ENCODE measurements at places on chromosomes 2 and 18.

GRCh38 chr2:29767606-29768335 lies 153.6 kb downstream of the ALK start:
- no peak for DNase-seq

DNA sequence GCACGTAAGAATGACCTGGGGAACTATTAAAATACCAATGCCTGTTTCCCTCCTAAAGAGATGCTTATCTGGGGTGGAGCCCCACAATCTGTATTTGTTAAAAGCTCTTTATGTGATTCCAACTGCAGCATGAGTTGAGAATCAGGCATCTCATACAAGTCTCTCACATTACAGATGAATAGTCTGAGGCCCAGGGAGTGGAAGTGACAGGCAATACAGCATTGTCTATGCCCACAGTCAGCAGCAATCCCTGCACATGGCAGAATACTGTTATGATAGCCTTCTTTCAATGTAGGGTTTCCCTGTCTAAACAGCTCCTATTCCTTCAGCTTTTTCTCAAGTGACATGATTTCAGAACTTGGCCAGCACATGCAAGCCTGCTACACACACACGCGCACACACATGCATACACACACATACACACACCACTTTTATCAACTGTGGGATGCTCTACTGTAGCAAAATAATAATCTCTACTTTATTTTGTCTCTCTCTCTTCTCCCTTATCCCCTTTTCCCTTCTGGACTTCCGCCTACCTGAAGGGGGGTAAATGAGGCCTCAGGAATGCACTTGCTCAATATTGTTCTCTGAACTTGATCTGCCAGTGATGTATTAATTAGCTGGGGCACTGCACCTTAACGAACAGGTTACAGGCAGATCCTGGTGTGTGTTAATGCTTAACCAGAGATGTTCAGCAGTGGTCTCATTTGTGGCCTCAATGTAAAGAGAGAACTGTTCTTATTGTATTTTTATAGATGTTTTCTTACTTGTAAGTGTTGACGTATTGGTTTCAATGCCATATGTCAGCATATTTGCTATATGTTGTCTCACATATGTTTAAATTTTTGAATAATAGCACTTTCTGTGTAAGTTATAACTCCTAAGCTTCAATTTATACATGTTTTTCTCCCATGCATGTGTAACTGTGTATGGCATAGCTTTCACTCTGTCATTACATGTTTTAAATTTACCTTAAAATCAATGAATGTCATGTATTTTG lies 116.0 kb downstream of the SETBP1 start:
- no peak for DNase-seq

- DNase-seq = no peak
Measured at GRCh38 chr2:69213782-69214181, 173.2 kb downstream of the GFPT1 start.

- no peak for DNase-seq
Measured at GRCh38 chr2:29060441-29060840, 13.9 kb downstream of the PCARE start.

DNA sequence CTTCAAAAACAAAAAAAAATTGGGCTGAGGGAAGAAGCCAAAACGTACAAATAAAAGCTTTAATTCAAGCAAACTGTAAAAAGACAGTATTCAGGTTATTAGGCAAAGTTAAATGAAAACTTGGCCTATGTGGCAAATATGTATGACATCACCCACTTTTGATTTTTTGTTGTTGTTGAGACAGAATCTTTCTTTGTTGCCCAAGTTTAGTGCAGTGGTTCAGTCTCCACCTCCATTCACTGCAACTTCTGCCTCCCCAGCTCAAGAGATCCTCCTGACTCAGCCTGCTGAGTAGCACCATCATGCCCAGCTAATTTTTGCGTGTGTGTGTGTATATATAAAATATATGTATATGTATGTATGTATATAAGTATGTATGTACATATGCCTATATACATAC lies 440.4 kb upstream of the NRXN1 start:
- DNase-seq = no peak

- no peak for DNase-seq
Measured at GRCh38 chr2:189018631-189019030, 44.5 kb downstream of the COL3A1 start.

- no peak for DNase-seq
Measured at GRCh38 chr2:204507636-204508035, 37.6 kb upstream of the PARD3B start.

DNA sequence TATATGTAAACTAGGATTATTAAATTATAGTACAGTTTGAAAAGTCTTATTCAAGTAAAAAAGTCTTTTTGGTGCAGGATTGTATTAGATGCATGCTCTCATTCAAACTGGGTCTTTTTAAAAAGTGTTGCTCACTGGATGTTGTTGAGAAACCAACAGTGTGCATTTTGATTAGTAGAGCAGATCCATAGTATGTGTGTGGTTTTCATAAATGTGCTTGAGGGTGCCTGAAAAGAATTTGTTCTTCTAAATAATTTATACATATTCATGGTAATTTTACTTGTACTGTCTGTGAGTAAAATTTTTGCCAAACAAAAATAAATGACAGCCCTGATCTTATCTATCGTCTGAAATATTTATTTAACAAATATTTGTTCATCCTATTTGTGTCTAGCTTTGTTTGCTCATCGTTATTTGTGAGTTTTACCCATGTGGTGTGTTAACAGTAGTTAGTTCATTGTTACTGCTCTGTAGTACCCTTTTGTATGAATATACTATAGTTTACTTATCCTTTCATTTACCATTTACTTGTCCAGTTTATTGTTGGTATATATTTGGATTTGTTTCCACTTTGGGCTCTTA lies 50.4 kb downstream of the PTPN4 start:
- DNase-seq = no peak

DNA sequence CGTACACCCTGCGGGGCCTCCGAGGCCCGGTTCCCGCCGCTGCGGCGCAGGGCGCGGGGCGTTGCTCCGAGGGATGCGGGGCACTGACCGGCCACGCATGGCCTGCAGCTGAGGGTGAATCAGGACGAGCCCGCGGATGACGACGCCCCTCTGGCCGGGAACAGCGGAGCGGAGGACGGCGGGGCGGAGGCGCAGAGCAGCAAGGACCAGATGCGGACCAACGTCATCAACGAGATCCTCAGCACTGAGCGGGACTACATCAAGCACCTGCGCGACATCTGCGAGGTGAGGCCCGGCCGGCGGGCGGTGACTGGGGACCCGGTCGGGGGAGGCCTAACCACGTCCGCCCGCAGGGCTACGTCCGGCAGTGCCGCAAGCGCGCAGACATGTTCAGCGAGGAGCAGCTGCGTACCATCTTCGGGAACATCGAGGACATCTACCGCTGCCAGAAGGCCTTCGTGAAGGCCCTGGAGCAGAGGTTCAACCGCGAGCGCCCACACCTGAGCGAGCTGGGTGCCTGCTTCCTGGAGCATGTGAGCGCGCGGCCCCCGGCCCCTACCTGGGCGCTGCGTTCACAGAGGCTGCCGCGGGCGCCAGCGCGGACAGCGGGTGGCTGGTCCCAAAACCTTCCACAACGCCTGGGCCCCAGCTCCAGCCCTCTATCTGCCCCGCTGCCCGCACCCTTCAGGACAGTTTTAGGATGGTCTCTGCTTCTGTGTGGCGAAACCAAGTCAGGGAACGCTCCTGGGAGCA lies 53.2 kb downstream of the FAM168B start:
- no peak for DNase-seq

- DNase-seq = no peak
Measured at GRCh38 chr2:166417669-166418068, 41.9 kb upstream of the SCN9A start.

GRCh38 chr2:221635949-221636348 lies 63.8 kb upstream of the EPHA4 start:
- DNase-seq = no peak

- DNase-seq = no peak
Measured at GRCh38 chr18:6024745-6025248, 129.5 kb upstream of the TMEM200C start.

DNA sequence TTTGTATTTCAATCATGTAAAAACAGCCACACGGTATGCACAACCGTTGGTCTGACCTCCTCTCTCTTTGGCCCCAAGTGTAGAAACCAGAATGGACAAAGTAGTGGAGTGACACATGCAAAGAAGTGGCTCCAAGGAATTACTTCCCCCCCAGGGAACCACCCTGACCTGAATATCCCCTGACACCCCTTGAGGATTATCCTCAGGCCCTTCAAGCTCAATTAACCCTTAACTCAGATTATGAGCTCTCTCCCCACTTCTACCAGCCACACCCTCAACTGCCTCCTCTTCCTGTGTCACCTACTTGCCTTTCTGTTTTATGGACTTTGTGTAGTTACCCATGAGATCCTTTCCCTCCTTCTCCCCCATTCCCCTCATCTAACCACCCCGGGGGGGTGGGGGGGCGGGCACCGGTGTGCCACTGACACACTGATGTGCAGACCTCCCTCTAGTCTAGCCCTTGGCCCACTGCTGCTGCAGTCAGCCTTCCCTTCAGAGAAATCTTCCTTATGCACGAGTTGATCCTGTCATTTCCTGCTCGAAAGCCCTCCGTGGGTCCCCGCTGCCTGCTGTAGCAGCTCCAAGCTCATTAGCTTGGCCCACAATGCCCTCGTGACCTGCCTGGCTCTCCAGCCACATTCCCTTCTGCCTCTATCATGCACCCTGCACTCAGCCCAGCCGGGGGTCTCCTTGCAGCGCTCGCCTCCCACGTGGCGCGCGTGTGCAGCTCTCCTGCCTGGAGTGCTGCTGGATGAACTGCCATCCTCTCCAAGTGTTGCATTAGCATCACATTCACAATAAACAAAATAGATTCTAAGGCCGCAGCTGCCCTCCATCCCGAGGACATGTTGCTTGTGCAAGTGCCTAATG lies 40.1 kb upstream of the TMEM177 start:
- no peak for DNase-seq

- no peak for DNase-seq
Measured at GRCh38 chr2:42386682-42387081, 25.7 kb upstream of the COX7A2L start.

DNA sequence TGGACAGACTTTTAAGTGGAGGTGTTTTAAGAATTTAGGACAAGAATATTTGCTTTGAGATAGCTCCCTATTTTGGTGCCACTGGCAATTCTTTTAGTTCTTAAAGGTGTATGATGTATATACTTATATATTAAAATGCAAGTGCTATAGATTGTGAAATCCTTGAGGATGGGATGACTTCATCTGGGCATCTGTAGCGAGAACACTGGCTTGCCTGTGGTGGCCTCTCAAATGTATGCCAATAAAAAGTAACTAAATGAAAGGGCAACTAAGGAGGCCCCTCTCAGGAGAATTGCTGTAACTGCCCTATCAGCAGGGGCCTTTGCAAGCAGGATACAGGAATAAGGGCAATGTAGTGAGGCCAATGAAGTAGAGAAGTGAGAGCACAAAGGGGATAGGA lies 2.6 kb upstream of the THUMPD2 start:
- DNase-seq = no peak

GRCh38 chr2:24659862-24660261 lies 133.3 kb downstream of the PTRHD1 start:
- no peak for DNase-seq

GRCh38 chr2:201404699-201405280 lies 46.5 kb downstream of the TRAK2 start:
- DNase-seq = no peak

DNA sequence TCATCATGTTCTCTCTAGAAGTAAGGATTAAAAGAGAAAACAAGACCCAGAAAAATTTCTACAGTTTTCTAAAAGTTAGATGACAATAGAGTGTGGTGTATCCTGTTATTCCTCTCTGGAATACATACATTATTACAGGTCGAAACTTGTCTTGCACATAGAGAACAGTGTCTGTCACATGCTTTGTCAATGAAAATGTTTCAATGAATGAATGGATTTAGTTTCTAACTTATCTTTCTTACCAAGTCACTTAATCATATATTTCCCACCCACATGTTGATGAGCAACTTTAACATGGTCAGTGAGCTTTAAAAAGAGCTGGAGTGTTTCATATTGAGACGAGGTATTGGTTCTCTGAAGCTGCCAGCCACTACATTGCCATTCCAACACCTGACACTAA lies 4.3 kb downstream of the DSG4 start:
- DNase-seq = no peak

DNA sequence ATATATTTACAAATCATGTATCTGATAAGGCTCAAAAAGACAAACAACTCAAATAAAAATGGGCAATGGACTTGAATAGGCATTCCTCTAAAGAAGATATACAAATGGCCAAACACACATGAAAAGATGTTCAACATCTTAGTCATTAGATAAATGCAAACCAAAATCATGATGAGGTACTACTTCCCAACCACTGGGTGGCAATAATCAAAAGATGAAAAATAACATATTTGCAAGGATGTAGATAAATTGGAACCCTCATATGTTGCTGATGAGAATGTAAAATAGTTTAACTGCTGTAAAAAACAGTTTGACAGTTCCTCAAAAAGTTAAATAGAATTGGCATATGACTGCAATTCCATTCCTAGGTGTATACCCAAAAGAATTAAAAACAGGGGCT lies 132.3 kb downstream of the TTC32 start:
- no peak for DNase-seq

DNA sequence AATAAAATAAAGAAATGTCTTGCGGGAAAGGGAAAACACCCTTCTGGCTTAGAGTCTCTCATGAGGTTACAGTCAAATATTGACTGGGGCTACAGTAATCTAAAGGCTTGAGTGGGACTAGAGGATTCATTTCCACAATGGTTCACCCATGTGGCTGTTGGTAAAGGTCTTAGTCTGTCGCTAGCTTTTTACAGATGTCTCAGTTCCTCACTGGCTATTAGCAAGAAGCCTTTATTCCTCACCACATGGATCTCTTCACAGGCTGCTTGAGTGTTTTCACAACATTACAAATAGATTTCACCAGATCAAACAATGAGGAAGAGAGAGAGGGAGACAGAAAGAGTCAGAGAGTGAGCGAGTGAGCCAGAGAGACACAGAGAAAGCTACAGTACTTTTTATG lies 8.3 kb upstream of the ZC3H15 start:
- DNase-seq = no peak

DNA sequence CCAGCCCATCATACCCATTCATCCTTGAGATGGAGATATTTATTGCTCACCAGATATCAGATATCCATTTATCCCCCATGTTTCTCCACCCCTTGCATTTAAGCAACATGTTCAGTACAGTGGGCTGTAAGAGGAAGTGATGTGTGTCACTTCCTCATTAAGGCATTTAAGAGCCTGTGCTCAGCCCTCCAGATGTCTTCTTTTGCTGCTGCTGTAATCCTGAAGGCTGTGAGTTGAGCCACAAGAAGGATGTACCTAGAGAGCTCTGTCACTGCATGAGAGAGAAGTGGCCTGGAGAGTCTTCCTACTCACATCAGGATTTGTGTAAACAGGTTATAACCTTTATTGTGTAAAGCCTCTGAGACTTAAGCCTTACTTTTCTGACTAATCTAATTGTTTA lies 151.8 kb upstream of the UNC80 start:
- DNase-seq = no peak

DNA sequence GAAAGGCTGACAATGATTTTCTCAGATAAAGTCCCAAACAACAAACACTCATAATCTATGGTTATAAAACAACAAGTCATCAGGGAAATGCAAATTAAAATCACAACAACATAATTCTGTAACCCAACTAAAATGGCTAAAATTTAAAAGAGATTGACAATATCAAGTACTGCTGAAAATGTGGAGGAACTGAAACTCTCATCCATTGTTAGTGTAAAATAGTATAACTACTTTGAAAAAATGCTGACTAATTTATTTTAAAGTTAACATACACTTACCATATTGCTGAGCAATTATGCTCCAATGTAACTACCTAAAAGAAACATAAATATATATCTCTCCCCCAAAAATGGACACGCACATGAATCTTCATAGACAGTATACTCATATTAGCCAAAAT lies 245.9 kb upstream of the SPOPL start:
- DNase-seq = no peak

GRCh38 chr2:178241844-178242551 lies 47.7 kb downstream of the OSBPL6 start:
- peak; percentile 18 for DNase-seq

- no peak for DNase-seq
Measured at GRCh38 chr2:50781646-50782045, 250.3 kb downstream of the NRXN1 start.

Data from NCI-H2081 treated with DMSO at 0.1 percent for 48 hours (cell line).